Glomerular endothelial cell (primary cell): ENCODE measurements at places on chromosomes 12 and 14.

DNA sequence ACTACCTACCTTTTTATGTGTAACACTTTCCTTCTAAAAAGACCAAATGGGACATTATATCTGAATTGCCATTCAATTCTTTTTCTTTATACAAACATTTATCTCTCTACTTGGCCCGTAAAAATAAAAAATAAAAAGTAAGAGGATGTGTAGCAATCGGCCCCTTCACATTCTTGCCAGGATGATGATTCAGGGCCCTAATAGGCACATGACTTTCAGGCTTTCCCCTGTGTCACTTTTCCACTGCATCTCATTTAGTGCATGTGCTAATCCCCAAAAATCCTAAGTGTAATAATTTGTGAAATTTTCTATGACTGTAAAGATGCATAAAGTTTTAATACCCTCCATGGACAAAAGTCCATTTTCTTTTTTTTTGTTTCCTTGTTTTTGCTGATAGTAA, 23.0 kb upstream of the ATP2B1 start:
- no peak for DNase-seq

- DNase-seq = no peak
These were observed 583 bp downstream of the CPNE8 start for GRCh38 chr12:38904537-38905479.

DNA sequence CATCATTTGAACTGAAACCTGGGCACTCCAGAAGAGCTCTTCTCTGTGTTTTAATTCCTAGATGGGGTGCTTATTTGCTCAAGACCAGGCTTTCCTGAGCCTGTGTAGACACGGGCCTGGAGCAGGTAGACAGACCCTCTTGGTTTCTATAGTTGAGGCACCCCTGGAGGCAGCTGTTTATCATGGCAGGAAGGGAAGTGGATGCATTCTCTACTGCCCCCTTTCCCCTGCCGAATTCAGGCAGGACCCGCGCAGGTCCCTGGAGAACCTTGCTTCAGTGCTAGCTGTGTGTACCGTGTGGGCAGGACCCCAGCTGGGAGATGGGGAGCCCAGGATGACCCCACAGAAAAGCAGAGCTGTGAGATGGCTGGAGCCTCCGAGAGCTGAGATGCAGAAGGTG, 6.0 kb downstream of the CACNA1C start:
- no peak for DNase-seq

GRCh38 chr12:52294803-52295202, 3.5 kb upstream of the KRT81 start:
- no peak for DNase-seq
